Cerebellum (tissue), 4 donors: ENCODE measurements at places on chromosomes 6 and 20.

DNA sequence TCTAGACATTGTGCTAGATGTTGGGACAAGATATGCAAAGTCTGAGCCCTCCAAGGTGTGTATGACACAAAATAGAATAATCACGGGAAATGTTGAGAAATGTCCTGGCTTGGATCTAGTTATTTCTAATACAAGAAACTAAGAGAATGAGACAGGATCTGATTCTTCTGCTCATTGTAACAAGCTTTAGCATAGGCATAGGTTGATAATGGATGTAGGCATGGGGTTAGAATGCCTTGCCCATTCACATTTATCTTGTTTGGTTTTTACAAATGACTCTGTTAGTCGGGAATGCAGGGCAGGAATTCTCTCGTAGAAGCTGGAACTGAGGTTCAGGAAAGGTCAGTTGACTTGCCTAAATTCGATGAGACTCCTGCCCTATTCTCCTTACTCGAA is 1.5 kb upstream of the SLC26A8 start:
- DNase-seq = no peak

GRCh38 chr6:54856129-54856528 is 9.6 kb downstream of the FAM83B start:
- DNase-seq = no peak

DNA sequence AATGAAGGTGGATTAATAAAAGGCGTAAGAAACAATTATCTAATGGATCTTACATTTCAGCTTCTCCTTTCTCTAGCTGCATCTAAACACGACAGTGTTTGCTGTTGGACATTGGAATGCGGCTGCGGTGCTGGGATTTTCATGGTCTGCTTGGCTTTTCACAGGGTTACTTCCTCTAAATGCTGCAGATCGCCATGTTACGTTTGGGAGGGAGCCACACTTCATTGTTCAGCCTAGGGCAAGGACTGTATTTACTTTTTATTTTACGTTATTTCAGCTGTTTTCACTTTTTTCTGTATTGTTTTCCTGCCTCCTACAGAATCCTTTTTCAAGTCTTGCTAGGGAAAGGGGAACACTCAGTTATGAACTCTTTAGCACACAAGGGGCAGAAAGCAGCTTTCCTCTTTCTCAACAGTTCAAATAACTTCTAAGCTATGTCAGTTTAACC is 97.9 kb upstream of the MTHFD1L start:
- DNase-seq = no peak

- no peak for DNase-seq
Measured at GRCh38 chr20:48920527-48921167, 864 bp upstream of the ARFGEF2 start.

- no peak for DNase-seq
Measured at GRCh38 chr20:20051767-20052073, 546 bp downstream of the CRNKL1 start.

DNA sequence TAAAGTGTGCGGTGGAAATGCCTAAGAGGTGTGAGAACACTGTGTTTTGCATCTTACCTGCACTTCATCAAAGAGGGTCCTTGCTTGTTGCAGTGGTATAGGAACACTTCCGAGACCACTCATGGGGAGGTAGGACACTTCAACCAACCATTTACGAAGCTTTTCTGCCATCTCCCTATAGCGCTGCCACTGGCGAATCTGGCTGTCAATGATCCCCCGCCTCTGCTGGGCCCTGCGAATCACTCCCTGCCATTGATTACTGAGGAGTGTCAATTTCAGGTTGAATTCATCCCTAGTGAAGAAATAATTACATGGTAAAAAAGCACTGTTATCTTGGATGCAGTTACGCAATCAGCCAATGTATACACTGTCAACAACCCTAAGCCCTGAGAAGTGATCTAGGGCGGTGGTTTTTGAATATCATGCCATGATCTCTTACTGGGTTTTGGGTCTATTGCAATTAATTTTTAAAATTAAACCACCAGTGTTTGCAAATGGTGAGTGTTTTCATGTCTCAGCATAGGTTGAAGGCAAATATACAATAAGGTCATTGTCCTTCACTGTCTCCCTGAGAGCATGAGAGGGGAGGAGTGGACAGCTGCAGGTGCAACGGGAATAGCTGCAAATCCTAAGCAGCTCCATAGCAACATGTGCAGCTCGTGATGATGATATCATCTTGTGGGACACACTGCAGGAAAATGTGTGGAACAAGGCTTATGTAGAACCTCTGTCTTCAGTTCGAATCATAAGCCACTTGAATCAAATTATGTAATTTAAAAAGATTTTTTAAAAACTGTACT is 400.6 kb downstream of the ESR1 start:
- no peak for DNase-seq

- no peak for DNase-seq
Measured at GRCh38 chr6:152529369-152529768, 107.8 kb downstream of the SYNE1 start.

DNA sequence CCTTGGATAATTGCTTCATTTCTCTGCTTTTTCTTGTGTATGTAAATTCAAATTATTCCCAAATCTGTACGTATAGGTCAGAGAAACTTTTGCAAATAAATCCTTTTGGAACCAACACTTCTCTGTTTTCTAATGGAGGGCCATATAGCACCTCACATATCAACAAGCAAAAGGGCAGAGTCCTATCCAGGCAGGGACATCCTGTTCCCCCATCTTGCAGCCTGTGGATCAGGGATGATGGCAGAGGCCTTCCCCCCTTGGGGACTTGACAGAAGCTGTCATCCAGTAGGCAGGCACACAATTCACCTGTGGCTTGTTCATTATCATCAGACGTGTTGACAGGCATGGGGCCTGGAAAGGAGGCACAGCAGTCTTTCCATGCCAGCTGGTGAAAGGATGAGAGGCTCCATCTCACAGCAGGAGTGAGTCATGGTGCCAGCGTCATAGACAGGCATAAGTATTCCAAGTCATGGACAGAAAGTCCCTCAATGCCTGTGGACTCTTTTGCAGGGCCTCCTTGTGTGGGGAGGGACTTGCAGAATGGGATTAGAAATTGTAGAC is 31.8 kb upstream of the PLEKHG1 start:
- peak; percentile 53 for DNase-seq

- DNase-seq = peak; percentile 95
Measured at GRCh38 chr20:62121776-62122653, at the start of gene LSM14B. LSM14B (plus strand) TSS chr20:62122475; CDS start chr20:62122667, 192 bp downstream.

DNA sequence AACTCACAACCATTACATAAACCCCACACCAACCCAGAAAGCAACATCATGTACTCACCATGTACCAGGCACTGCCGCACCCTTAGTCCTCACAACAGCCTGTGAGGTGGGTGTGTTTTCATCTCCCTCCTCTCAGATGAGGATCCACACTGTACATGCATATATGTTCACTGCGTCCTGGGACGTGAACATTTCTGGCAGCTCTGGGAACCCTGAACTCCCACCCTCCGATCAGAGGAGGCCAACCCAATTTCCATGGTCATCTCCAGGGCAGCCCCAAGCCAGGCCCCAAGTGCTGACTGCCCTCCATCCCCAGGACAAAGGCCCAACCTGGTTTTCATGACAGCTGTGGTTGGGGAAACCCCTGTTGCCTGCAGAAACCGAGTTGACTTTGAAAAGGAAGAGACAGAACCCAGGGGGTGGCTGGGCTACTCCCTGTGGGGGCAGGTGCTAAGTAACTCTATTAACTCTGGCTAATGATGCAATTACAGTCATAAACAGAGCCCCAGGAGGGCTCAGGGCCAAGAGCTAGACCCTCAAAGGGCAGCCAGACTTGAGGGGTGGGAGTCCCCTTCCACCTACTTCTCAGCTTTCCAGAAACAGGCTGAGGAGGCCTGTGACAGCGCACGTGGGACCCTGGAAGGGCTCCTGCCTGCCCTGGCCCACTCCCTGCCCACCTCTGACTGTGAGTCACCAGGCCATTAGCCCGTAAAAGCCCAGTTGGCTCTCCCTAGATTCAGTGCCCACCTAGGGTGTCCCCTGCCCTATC is 2.6 kb downstream of the TFEB start:
- no peak for DNase-seq

DNA sequence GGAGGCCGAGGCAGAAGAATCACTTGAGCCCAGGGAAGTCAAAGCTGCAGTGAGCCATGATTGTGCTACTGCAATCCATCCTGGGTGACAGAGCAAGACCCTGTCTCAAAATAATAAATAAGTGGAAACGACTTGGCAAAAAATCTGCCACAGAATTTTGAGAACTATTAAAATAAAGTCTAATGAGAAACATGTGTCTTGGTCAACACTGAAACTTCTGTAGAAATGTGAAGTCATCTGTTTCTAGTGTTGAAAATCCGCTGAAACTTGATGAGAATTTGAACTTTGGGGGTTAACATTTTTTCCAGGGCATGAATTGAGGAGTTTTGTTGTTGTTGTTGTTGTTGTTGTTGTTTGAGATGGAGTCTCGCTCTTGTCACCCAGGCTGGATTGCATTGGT is 29.0 kb upstream of the BCLAF1 start:
- no peak for DNase-seq

DNA sequence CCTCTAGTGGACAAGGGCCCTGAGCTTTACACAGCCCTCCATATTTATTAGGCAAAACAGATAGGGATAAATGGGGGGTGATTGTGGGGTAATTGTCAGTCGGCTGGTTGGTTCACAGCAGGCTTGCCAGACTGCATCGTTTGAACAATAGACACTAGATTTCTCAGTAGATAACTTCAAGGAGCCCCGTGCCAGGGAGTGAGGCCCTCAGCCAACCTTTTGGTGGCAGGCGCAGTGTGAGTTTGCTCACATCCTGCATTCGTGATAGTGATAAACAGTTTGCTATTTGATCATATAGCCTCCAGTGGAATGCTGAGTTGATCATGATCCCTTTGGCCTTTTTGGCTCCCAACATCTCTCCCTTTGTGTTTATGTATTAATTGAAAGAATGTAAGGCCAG is 3.6 kb upstream of the ABHD12 start:
- no peak for DNase-seq

- peak; percentile 43 for DNase-seq
Measured at GRCh38 chr20:57428324-57429158, 37.3 kb downstream of the RBM38 start.

DNA sequence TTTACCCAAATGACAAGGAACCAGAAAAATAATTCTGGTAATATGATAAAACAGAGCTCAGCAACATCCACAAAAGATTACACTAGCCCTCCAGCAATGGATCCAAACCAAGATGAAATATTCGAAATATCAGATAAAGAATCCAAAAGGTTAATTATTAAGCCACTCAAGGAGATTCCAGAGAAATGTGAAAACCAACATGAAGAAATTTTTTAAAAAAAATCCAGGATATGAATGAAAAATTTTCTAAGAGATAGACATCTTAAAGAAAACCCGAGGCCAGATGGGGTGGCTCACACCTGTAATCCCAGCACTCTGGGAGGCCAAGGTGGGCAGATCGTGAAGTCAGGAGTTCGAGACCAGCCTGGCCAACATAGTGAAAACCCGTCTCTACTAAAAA is 124.4 kb downstream of the CDK19 start:
- DNase-seq = no peak

- no peak for DNase-seq
Measured at GRCh38 chr20:45968081-45968671, 3.8 kb downstream of the ZNF335 start.

DNA sequence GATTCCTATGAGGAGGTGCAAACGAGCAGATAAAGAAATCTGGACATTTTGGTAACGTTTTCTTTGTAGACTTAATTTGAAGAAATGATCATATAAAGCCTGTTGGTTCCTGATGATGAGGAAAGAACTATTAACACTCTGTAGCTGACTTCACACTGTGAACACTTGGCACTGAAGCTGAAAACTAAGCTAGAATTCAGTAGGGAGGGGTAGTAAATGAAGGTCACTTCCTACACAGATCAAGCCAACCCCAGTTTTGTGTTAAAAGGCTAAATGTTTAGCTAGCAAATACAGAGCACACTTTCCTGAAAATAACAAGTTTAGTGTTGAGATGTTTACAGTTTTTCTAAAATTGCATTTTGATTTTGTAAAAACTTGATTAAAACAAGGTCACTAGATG is 296.2 kb upstream of the PRDM1 start:
- no peak for DNase-seq

DNA sequence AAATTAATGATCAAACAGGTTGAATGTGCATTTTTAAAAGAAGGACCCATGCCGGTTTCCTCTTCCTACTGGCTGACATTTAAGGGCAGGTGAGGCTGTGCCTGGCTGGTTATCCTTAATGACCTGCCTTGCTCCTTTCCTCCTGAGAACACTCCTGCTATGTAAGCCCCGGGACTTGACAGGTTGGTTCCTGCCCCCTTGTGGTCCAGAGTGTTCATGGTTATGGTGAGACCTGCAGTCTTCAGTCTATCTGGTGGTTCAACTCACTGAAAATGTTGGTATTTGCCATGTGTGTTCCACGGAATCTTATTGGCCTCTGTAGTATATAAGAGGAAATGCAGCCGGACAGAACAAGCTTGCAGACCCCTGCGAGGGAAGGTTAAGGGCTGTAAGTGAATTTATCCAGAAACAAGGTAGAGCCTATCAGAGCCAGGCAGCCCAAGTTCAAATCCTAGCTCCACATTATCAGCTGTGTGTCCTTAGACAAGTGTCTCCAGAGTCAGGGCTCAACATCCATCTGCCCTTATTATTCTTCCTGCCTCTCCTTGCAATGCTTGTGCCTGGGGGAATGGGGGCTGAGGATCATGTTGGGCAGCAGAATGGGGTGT is 5.2 kb upstream of the BPIFA3 start:
- DNase-seq = peak; percentile 86

- no peak for DNase-seq
Measured at GRCh38 chr6:170049641-170050561, 241.0 kb downstream of the DLL1 start.

DNA sequence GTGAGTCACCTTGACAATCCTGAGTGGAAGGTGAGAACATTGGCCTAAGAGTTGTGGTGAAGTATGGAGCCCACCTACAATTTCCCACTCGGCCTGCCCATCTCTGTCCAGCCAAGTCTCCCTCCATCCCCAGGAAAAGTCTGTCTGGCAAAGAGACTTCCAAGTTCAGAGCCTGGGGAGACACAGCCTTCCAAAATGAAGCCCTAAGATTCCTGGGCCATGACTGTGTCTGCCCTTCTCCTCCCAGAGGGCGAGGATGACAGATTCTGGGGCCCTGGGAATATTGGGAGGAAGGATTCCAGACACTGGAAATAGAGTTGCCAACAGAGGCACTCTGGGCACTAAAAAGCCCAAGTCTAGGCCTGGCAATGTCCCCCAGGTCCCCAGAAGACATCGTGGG is 176.8 kb downstream of the NFATC2 start:
- no peak for DNase-seq

DNA sequence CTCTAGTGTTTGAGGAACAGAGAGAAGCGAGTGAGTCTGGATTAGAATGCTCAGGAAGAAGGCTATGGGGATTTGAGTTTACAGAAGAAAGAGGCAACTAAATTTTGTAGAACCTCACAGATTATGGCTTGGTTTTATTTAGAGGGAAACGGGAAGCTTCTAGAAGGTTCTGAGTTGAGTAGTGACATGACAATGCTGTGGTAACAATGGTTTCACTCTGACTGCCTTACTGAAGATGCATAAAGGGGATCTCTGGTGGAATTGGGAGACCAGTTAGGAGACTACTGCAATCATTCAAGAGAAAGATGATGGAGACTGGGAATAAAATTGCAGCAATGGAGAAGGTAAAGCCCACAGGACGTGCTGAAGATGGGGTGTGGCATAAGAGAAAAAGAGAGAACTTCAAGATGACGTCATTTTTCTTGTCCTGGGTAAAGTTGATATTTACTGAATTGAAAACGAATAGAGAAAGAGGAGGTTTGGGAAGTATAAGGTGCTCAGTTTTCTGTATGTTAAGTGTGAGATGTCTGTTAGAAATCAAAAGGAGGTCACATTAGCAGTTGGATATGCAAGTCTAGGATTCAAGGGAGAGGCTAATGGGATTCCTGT is 710.1 kb upstream of the NRSN1 start:
- DNase-seq = no peak
